Progenitor cell of endocrine pancreas (in vitro differentiated cells): ENCODE measurements at places on chromosomes 6 and 20.

DNA sequence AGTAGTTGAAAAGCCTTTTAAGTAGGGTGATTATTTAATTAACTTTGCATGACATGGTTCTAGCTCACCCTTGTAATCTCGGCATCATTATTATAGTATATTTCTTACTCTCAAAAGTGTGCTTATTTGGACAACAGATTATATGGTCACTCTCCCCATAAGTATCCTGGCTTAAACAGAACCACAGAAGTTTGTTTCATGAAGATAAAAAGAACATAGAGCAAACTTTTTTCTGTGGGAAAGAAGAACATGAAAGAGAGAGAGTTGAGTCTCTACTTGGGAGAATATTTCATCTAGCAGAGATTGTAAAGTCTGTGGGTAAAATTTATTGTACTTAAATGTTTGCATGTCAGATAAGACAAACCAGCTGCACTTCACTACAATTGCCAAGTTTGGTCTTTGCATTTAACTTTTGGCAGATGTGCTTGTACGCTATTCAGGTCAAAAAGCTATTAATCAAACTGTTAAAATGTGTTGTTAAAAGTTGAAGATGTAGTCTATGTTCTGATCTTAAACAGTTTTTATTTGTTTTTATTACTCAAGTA, 33.4 kb upstream of the PRIM2 start:
- no peak for DNase-seq

- DNase-seq, result no peak
Observed at GRCh38 chr6:105675715-105676397, 273.0 kb upstream of the PREP start.

- DNase-seq, result no peak
Observed at GRCh38 chr20:21344206-21344900, 41.2 kb downstream of the XRN2 start.

GRCh38 chr6:28922004-28922820, 1.6 kb downstream of the TRIM27 start:
- no peak for DNase-seq

DNA sequence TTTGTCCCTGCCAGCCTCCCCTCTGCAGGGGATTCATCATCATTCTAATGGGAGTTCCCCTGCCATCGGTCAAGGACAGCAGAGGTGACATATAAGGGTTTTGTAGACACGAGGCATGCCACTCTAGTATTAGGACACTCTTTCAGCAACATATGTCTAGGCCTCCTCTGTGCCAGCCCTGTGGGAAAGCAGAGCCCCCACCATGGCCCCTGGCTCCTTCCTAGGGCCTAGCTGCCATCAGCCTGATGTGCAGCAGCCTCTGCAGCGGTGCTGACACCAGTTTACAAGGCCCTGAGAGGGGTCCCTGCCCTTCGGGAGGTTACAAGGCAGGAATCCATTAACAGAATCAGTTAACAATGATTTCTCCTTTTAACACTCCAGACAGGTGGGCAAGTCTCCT, 32.5 kb downstream of the TMEM242 start:
- DNase-seq, result no peak

DNA sequence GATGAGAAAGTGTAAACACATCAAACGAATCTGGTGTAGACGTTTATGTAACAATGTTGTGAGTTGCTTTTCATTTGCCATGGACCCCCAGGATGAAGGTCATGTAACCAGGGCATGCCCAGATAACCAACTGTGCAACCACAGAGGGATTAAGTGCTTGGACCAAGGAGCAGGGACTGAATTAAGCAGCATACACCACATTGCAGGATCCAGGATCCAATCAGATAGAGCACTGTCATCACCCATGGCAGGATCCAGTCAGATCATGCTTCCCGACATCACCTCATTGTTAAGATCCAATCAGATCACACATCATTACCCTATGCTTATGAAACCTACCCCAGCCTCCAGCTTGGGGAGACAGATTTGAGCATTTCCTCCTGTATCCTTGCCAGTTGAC, 74.3 kb upstream of the RCAN2 start:
- no peak for DNase-seq

- DNase-seq, result no peak
Observed at GRCh38 chr20:21272279-21272678, 30.9 kb upstream of the XRN2 start.

DNA sequence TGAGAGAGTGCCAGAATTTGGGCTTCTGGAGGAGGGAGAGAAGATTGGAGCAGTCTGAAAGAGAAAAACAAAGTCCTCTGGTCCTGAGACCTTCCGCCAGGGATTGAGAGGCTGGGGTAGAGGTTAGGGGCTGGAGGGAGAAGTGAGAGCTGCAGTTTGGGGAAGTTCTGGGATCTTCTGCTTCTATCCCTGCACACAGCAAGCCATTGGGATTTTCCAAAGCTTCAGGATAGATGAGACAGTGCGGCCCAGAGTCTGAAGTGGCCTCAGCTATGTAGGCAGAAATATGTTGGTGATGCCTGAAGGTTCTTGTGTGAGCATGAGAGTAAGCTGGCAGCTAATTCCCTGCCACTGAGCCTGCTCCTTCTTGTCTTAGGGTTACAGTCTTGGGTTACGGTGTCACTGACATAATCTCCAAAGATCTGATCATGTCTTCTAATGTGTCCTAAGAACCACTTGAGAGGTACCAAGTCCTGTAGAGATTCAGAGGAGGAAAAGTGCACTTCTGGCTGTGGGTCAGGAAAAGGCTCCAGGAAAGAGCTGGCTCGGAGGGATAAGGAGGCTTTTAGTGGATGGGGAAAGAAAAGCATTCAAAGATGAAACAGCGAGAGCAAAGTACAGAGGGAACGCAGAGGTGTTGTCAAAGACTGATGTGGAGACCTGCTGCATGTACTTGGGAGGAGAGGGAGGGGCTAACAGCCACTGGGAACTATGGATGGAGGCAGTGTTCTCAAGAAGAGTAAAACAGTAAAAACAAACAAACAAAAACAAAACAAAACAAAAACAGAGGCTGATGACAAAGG, 131.1 kb upstream of the MYLIP start:
- DNase-seq, result no peak

DNA sequence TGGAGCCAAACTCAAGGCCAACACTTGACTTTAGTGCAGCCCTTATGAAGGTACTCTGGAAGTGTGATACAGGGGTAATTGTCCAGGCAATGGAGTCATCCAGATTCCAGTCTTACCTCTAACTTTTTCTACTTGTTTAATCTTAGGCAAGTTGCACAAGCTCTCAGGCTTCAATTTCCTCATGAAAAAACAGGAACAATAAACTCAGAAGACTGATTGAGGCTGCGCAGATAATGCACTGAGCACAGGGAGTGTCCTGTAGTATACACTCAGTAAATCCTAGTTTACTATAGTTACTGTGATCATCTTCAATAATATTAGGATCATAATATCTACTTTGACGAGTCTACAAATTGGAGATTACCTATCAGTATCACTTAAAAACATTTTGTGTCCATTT, 127.5 kb upstream of the SMLR1 start:
- DNase-seq, result no peak
